ENCODE measurements at places on chromosomes 12 and 14. TPM values are rescaled to one million over a fixed set of nuclear protein-coding genes. Genes with fewer than 3 reads are reported as not detected.

The CARMIL3 gene
- total RNA-seq, result 0.12 TPM

The PLA2G1B gene
- total RNA-seq, result not detected

The FKBP11 gene
- total RNA-seq, result 23.0 TPM

The RNF212B gene
- total RNA-seq, result not detected

The KRT2 gene
- not detected for total RNA-seq

The LRTM2 gene
- not detected for total RNA-seq

The C1S gene
- total RNA-seq, result 248 TPM

The PLCZ1 gene
- not detected for total RNA-seq

The G2E3 gene
- total RNA-seq, result 42.6 TPM

The CACNA1C gene
- 3.1 TPM for total RNA-seq

The CACNA2D4 gene
- 0.87 TPM for total RNA-seq

The PTCSC3 gene
- not detected for total RNA-seq

The FIGNL2 gene
- total RNA-seq, result 0.25 TPM

The MYF5 gene
- not detected for total RNA-seq

The SPTLC2 gene
- 59.3 TPM for total RNA-seq

The TMEM132D gene
- total RNA-seq, result 2.0 TPM

The TAS2R9 gene
- total RNA-seq, result not detected

The MGP gene
- total RNA-seq, result 45.0 TPM

The KCNC2 gene
- 0.50 TPM for total RNA-seq

The GDF11 gene
- total RNA-seq, result 6.6 TPM

The RERG gene
- total RNA-seq, result not detected

The KLRK1 gene
- not detected for total RNA-seq

The KRT85 gene
- total RNA-seq, result not detected

The LRP1-AS gene
- total RNA-seq, result not detected

The SLC25A21 gene
- total RNA-seq, result 2.9 TPM

The MANSC4 gene
- total RNA-seq, result not detected

The PLEKHD1 gene
- under 0.01 TPM for total RNA-seq

The GPX2 gene
- not detected for total RNA-seq

The NELL2 gene
- 0.55 TPM for total RNA-seq

The SLC17A8 gene
- total RNA-seq, result not detected

The LGR5 gene
- not detected for total RNA-seq

The MMP19 gene
- 5.2 TPM for total RNA-seq

The GNB3 gene
- 3.7 TPM for total RNA-seq

The KRT3 gene
- total RNA-seq, result not detected

The CLEC9A gene
- not detected for total RNA-seq

The OR4E2 gene
- 0.12 TPM for total RNA-seq

The MANSC1 gene
- total RNA-seq, result 0.55 TPM

The RTL1 gene
- under 0.01 TPM for total RNA-seq

The THAP2 gene
- 3.1 TPM for total RNA-seq

Measured in uterine smooth muscle cell (primary cell).